Hepatocyte (in vitro differentiated cells): ENCODE measurements at places on chromosomes 1 and 21. TPM values are rescaled to one million over a fixed set of nuclear protein-coding genes. Genes with fewer than 3 reads are reported as not detected.

ZNF683 gene
- polyA plus RNA-seq, result not detected in 2 replicates

ALX3 gene
- polyA plus RNA-seq, result 0.36 and 0.92 TPM in 2 replicates

RIMKLA gene
- polyA plus RNA-seq, result 0.66 and 2.3 TPM in 2 replicates

KRTAP7-1 gene
- not detected in 2 replicates for polyA plus RNA-seq

ST6GALNAC3 gene
- 33.3 and 37.5 TPM in 2 replicates for polyA plus RNA-seq

LDLRAD1 gene
- 0.13 and 0.82 TPM in 2 replicates for polyA plus RNA-seq

AK4 gene
- 50.5 and 61.5 TPM in 2 replicates for polyA plus RNA-seq
